Right lobe of liver (tissue), 6 donors: ENCODE measurements at places on chromosomes 12 and 14. TPM values are rescaled to one million over a fixed set of nuclear protein-coding genes. Genes with fewer than 3 reads are reported as not detected.

DNA sequence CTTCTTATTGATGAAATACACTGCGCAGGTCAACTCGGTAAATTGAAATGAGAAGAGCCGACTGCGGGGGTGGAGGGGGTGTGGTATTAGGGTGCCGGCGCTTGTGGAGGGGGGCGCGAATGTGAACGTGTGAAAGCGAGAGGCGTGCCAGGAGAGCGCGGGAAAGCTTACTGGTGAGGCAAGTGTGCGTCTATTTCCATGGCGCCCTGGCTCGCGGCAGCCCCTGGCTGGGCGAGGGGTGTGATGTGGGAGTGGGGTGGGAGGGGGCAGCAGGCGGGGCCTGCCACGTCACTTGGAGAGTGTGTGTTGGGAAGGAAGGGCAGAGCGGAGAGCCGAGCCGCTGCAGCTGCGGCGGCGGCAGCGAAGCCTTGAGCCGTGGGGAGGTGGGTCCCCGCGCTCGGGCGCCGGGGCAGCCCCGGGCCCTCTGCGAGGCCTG, 88.8 kb downstream of the GALNT8 start:
- DNase-seq = no peak

Gene KRT78
- total RNA-seq = not detected

Gene NXPH4
- total RNA-seq = 1.2 TPM

GRCh38 chr14:100536721-100537445, 50.3 kb downstream of the BEGAIN start:
- peak; percentile 37 for DNase-seq

GRCh38 chr12:1662761-1663439, 28.0 kb upstream of the ADIPOR2 start:
- DNase-seq = peak; percentile 85

- DNase-seq = peak; percentile 92
These were observed 52.2 kb downstream of the CKAP4 start for GRCh38 chr12:106195621-106196027.

Gene DNAJC22
- 36.5 TPM for total RNA-seq

- DNase-seq = no peak
These were observed 119.9 kb upstream of the PCED1B start for GRCh38 chr12:46959502-46959901.

Gene DDX54
- 27.0 TPM for total RNA-seq

DNA sequence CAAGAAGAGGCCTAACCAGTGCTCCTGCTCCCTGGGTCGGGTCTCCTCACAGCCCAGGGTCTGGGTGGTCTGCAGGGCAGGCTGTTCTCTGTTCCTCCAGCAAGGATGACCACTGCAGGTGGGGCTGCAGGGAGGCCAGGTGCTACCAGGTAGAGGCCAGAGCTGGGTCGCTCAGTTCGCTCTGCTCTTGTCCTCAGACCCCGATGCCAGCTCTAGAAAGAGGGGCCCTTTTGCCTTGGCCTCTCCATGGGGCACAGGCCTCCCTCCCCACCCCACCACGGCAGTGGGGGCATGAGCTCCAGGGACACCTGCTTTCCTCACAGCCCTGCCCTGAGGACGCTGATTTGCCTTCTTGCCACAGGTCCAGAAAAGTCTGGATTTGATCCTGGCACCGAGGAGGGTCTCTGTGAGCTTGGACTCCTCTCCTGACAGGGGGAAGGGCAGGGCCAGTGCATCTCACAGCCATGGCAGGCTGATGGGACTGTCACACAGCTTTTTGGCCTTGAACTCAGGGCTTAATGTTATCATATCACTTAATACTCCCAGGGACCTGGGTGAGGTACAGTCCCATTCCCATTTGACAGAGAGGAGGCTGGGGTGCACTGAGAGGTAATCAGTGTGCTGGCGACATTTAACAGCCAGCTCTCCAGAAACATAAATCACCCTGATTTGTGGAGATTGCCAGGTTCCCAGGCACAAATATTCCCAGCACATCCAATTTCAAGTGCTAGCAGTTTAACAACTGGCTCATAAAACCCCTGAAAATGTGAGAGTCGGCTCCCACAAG, 273.0 kb upstream of the SFSWAP start:
- DNase-seq = no peak

GRCh38 chr12:76041406-76041805, 9.8 kb upstream of the PHLDA1 start:
- DNase-seq = no peak

DNA sequence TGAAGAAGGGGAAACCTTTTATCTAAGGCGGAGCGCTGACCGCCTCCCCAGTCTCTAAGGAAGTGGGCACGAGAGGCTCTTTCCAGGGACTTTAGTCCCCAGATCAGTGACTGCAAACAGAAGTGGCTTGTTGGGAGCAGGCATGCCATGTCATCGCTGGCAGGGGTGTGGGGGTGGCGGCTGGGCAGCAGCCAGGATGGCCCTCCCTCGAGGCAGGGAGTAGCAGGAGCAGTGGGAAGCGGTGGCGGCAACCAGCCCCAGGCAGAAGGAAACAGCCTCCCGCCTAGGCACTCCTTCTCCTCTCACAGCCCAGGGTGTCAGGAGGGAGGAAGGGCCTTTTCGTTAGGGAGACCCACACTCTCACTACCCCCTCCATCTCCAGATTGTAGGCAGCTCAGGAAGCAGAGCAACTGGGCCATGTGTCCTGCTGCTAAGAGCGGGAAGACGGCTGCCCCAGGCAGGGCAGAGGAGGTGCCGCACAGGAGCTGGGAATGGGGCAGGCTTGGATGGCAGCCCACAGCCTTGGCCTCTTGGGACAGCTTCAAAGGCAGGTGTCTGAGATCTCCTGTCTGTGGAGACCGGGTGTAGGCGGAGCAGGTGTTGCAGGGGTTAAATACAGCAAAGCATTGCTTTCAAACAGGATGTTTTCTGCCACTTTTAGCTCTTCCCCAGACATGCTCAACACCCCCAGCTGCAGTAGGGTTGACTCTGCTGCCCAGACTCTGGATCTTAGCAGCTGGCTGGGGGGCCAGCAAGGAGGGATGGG, 21.8 kb downstream of the VDR start:
- no peak for DNase-seq

Gene KRT72
- total RNA-seq = not detected
